Neural progenitor cell (in vitro differentiated cells): ENCODE measurements at places on chromosomes 2 and 18.

- peaks cover 7% of the 10 kb centered on the region for H3K27me3 ChIP-seq
- no peak overlapping the region for H3K4me3 ChIP-seq
- H3K36me3 ChIP-seq, result no peaks in the 10 kb centered on the region
Measured at GRCh38 chr2:74417763-74418162, 3.7 kb downstream of the C2orf81 start.

DNA sequence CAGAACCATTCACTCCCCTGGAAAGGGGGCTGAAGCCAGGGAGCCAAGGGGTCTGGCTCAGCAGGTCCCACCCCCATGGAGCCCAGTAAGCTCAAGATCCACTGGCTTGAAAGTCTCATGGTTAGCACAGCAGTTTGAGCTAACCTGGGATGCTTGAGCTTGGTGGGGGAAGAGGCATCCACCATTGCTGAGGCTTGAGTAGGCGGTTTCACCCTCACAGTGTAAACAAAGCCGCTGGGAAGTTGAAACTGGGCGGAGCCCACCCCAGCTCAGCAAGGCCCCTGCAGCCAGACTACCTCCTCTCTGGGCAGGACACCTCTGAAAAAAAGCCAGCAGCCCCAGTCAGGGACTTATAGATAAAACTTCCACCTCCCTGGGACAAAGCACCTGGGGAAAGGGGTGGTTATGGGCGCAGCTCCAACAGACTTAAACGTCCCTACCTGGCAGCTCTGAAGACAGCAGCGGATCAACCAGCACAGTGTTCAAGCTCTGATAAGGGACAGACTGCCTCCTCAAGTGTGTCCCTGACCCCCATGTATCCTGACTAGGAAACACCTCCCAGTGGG lies 14.7 kb upstream of the TTC32 start:
- no peak overlapping the region for H3K27ac ChIP-seq
- DNase-seq, result no peak
- H3K27me3 ChIP-seq, result no peaks in the 10 kb centered on the region
- H3K4me3 ChIP-seq, result no peak overlapping the region

DNA sequence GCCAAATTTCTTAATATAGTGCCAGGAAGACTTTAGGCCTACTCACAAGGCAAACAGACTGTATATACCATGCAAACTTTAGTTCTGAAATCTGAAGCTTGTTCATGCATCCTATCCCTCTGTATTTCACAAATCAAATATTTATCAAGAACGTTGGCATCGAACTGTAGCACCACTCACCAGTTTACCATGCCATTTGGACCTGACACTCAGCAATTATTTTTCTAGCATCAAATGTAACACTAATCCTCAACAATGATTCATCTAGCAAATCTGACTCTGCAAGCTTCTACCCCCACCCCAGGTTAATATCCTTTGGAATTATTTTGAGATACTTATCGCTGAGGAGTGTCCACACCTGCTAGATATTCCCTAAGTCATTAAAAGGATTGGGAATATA lies 1506.6 kb downstream of the LRP1B start:
- no peaks in the 10 kb centered on the region for H3K27me3 ChIP-seq
- H3K36me3 ChIP-seq, result no peaks in the 10 kb centered on the region
- no peak for DNase-seq
- no peak overlapping the region for H3K4me3 ChIP-seq
- H3K27ac ChIP-seq, result no peak overlapping the region

DNA sequence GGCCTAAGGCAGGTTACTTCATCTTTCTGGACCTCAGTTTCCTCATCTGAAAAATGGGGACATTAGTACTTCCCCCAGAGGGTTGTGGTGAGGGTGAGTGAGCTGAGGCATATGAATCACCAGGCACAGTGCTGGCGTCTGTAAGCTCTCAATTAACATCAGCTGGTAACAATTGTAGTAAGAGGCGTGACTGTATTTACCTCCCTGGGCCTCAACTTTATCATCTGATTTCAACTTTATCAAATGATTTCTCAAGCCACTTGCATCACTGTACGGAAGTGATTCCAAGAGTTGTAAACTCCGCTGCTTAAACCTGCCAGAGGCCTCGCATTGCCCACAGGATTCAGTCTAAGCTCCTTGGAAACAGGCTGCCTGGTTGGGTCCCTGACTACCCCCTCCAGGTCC lies 53.6 kb upstream of the PKDCC start:
- H3K36me3 ChIP-seq, result no peaks in the 10 kb centered on the region
- no peak overlapping the region for H3K27ac ChIP-seq
- peaks cover 33% of the 10 kb centered on the region for H3K4me1 ChIP-seq

GRCh38 chr2:3703236-3703756 lies at the start of gene DCDC2C:
DCDC2C (plus strand) TSS chr2:3703575; CDS start chr2:3703752, 177 bp downstream.
- no peaks in the 10 kb centered on the region for H3K27me3 ChIP-seq
- DNase-seq, result no peak
- H3K27ac ChIP-seq, result no peak within 1 kb of the TSS
- H3K4me3 ChIP-seq, result no peak within 1 kb of the TSS
- peaks cover 16% of the 10 kb centered on the region for H3K4me1 ChIP-seq

GRCh38 chr2:127355407-127356008 lies 32.3 kb downstream of the MAP3K2 start:
- peaks cover 13% of the 10 kb centered on the region for H3K4me1 ChIP-seq
- no peak overlapping the region for H3K4me3 ChIP-seq
- peak; percentile 18 for DNase-seq
- no peak overlapping the region for H3K27ac ChIP-seq
- H3K36me3 ChIP-seq, result no peaks in the 10 kb centered on the region

DNA sequence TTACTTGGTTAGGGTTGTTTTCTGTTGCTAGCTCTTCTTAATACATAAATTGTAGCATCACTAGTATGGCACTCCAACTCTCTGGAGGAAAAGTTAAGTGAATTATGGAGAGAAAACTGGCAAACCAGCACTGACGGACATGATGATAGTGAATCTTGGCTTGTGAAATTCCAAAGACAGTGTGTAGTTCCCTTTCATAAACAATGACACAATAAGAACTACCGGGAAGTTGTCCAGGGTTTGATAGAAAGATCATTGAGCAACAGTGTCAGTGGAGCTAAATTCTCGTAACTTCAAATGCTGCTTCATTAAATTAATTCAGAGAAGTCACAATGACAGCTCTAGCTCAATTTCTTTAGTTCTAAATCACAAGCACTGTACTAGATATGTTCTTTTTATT lies 66.5 kb downstream of the RIT2 start:
- peaks cover 8% of the 10 kb centered on the region for H3K4me1 ChIP-seq
- no peaks in the 10 kb centered on the region for H3K36me3 ChIP-seq
- no peak overlapping the region for H3K27ac ChIP-seq
- no peaks in the 10 kb centered on the region for H3K27me3 ChIP-seq

DNA sequence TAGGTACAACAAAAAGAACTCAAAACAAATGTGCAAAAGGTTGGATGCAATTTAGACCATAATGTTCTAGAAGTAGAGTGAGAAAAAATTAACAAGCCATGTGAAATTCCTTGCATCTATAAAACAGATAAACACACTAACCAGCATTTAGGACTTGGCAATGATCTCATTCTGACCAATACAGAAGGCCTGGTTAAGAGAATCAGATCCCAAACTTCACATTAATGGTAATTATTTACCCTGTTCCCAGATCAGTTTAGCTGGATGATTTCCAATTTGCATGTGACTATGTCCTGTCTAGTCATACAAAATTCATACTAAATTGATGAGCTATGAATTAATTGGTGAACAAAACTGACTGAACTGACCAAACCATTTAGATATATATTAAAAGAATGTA lies 98.4 kb upstream of the FIGN start:
- H3K4me3 ChIP-seq, result no peak overlapping the region
- H3K36me3 ChIP-seq, result no peaks in the 10 kb centered on the region
- H3K27me3 ChIP-seq, result no peaks in the 10 kb centered on the region

GRCh38 chr2:100766806-100767205 lies 53.1 kb upstream of the NPAS2 start:
- H3K4me3 ChIP-seq, result no peak overlapping the region
- no peaks in the 10 kb centered on the region for H3K27me3 ChIP-seq
- H3K4me1 ChIP-seq, result no peaks in the 10 kb centered on the region
- DNase-seq, result no peak

- no peak for DNase-seq
- no peaks in the 10 kb centered on the region for H3K27me3 ChIP-seq
- H3K27ac ChIP-seq, result no peak overlapping the region
- H3K4me3 ChIP-seq, result no peak overlapping the region
- H3K4me1 ChIP-seq, result peaks cover 16% of the 10 kb centered on the region
Measured at GRCh38 chr18:5943514-5943913, 48.2 kb upstream of the TMEM200C start.

DNA sequence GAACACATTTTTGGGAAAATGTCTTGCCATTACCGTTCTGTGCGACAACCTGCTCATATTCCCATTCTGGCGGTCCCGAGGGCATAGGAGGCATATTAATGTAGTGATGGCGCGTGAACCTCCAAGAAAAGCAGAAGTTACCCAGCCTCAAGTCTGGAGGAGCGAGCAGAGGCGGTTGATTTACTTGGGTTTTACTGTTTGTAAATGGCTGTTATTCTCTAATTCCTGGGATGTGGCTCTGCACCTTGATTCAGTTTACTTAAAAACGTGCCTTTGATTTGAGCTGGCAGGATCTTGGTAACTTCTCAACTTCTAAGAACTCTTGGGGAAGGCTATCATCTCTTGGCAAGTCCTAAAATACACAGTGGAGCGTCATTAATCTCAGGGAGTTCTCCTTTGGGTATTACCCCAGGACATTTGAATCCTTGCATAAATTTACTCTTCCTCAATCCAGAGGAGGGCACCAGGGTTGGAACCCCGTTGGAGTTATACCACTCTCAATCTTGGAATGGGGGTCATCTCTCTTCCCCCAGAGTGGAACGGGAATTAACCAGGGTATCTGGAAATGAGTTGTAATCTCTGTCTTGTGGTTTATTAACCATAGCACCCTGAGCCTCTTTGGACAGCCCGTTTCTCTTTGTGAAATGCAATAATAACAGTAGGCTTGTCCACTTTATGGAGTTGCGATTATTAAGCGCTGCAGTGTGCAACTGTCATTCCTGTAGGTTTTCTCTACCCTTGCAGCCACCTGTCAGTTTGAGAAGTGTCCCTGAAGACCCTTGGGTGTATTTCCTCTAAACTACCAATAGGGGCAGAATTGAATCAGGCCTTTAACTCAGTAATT lies 2.1 kb downstream of the HK2 start:
- H3K27ac ChIP-seq, result no peak overlapping the region
- H3K36me3 ChIP-seq, result no peaks in the 10 kb centered on the region
- H3K27me3 ChIP-seq, result peaks cover 5% of the 10 kb centered on the region
- peaks cover 13% of the 10 kb centered on the region for H3K4me1 ChIP-seq
- H3K4me3 ChIP-seq, result peak overlapping the region; percentile 95

DNA sequence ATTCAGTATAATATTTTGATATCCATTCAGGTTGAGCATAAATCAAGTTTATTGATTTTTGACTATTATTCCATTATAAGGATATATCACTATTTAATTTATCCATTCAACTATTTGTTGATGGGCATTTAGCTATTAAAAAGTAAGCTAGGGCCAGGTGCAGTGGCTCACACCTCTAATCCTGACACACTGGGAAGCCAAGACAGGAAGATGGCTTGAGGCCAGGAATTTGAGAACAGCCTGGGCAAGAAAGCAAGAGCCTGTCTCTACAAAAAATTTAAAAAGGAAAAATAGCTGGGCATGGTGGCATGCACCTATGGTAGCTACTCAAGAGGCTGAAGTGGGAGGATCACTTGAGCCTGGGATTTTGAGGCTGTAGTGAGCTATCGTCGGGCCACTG lies 183.5 kb downstream of the HNMT start:
- no peak overlapping the region for H3K27ac ChIP-seq
- H3K36me3 ChIP-seq, result no peaks in the 10 kb centered on the region
- DNase-seq, result no peak
- H3K27me3 ChIP-seq, result no peaks in the 10 kb centered on the region
